ENCODE measurements at places on chromosomes 7 and 10. TPM values are rescaled to one million over a fixed set of nuclear protein-coding genes. Genes with fewer than 3 reads are reported as not detected.

DNA sequence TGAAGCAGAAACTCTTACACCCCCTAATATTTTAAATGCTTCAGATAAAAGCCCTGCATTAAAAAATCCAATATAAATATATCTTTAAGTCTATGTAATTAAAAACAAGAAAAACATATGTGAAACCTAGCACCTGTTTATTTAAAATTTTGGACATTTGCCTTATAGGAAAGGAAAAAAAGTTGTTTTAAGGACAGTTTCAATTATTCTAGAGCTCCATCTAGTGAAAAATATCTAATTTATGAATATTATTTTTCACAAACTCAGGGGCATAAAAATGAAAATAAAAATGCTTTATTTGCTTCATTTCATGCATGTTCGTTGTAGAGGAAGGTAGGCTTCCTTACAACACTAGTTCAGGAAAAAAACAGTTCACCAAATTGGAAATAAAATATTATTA lies 26.1 kb downstream of the ENKUR start:
- DNase-seq: no peak

- DNase-seq: no peak
These were observed 41.5 kb upstream of the PIK3CG start for GRCh38 chr7:106823631-106824030.

DNA sequence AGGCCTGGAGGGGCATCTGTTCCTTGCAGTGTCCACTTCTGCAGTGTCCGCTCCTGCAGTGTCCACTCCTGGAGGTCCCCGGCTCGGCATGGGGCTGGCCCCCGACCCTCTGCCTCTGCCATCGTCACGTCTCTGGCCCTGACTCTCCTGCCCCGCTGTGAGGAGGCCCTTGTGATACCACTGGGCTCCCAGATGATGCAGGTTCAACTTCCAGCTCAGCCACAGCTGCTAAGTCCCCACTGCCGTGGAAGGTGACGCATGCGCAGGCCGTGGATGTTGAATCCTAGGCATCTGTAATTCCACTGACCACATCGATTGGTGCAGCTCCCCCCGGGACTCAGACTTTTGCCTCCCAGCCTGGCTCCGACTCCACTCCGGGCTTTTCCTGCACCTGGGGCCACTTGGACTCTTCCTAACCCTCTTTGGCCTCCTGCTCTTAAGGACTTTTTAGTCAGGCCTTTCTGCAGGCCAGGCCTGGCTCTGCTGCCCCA lies 95.1 kb downstream of the GLRX3 start:
- DNase-seq: no peak

GRCh38 chr7:106944035-106944665 lies 79.1 kb downstream of the PIK3CG start:
- DNase-seq: no peak

DNA sequence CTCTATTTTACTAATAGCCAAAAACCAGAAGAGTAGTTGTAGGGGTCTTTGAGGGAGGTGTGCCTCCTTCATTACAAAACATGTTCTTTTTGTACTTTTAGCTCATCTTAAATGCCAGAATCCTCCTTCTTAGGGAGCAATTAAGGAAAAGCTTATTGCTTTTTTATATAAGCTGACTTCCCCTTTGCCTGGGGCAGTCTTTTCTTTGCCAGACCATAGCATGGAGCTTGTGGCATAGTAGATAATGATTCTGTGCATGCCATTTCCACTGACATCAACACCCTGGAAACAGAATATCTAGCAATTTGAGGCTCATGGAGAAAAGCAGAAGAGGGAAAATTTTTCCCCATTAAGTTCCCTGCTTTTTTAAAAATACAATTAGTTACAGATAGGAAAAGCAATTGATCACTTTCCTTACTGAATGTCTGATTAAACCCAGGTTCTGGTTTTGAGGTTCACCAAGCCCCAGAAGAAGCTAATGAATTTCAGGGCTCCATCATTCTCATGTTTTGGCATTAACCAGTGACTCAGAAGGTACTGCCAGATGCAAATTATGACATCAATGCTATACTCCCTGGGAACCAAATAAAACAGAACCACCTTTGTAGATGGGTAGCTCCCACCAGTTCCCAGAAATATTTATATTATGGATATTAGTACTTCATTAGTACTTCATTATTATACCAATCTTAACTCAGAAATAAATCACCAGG lies 410.6 kb downstream of the KCNMA1 start:
- DNase-seq: no peak

GRCh38 chr10:69826789-69827554 lies 25.3 kb downstream of the COL13A1 start:
- no peak for DNase-seq

GRCh38 chr10:52923520-52923919 lies 150.9 kb upstream of the MBL2 start:
- no peak for DNase-seq

DNA sequence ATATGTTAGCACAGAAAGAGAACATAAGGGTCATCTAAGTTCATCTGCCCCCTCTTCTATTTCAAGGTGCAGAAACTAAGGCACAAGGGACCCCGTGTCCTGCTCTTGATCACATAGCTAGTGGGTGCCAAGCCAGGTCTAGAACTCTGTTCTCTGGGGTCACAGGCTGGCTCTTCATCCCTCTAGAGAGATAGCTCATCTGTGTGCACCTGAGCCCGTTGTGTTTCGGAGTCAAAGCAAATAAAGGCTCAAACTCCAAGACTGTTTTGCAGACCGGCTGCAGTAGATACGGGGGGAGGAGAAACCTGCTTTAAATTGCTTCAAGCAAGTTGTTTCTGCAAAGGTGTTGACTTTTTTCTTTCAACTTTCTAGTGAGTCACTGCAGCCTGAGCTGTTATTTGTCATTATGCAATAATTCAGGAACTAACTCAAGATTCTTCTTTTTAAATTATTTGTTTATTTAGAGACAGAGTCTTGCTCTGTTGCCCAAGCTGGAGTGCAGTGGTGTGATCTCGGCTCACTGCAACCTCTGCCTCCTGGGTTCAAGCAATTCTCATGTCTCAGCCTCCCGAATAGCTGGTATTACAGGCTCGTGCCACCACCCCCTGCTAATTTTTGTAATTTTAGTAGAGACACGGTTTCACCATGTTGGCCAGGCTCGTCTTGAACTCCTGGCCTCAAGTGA lies 6.5 kb downstream of the BLVRA start:
- peak; percentile 67 for DNase-seq

GRCh38 chr10:115985786-115986185 lies 287.2 kb downstream of the GFRA1 start:
- no peak for DNase-seq

DNA sequence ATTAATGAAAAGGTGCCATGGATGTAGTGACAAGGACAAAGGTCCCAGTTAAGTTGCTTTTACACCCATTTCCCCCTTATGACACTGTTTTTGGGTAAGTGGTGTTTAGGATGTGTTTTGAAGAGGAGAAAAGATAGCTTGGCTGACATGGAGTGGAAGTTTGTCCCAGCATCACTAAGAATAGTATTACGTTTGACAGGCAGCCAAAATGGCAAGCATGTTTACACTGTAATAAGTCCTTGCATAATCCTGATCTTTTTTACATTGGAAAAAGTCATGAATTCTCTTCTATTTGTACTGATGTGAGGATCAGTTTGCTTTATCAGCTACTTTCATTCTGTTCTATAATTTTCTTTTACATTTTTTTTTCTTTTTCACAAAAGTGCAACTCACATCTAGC lies 137.8 kb downstream of the CHRM2 start:
- DNase-seq: peak; percentile 80

GRCh38 chr7:128705891-128706333 lies 33.2 kb upstream of the CALU start:
- peak; percentile 13 for DNase-seq

DNA sequence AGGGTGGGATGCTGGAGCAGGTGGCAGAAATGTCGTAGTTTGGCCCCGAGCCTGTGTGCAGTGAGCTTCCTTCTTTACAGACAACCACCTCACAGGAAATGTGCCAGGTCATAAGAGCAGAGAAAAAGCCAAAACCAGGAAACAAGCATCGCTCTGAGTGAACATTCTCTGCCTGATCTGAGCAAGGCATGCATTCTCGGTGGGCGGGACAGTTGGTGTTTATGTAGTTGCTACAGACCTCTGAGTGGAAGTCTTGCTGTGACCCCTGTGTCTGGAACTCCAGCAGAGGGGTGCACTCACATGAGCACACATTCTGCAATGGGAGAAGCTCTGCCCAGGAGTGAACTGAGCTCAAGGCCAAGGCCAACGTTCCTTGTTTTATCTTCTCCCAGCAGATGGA lies 230.1 kb downstream of the TCERG1L start:
- no peak for DNase-seq

DNA sequence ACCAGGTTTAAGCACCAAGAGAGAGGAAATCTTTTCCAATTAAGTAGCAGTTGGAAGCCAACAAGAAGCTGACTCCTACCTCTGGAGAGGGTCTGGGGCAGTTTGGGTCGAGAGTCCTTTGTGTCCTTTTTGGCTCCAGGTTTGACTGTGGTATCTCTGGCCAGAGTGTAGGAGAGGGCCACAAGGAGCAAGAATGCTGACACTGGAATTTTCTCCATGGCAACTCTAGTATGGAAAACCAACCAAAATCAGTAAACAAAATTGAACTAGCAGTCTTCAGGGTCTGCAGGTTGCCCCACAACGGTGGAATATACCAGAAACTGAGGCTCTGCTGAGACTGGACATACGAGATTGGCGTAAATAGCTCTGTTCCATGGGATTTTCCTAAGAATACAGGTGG lies 3.2 kb downstream of the AGR2 start:
- DNase-seq: no peak

DGKI gene
- total RNA-seq: 11.3 TPM

MARCHF5 gene
- total RNA-seq: 10.3 TPM

EGFR gene
- 98.9 TPM for total RNA-seq

TMEM270 gene
- not detected for total RNA-seq

GOLGA7B gene
- total RNA-seq: not detected

SPAM1 gene
- not detected for total RNA-seq

CTNNA3 gene
- not detected for total RNA-seq

UCMA gene
- total RNA-seq: not detected

All from fibroblast of villous mesenchyme (primary cell).